ENCODE measurements at places on chromosomes 13 and 19.

- no peak for DNase-seq
Observed at GRCh38 chr19:48752496-48753365, at the start of gene FUT1. Gene FUT1, minus strand, starts transcription at chr19:48752641. Its CDS starts 1,360 bp downstream, at chr19:48751281.

- DNase-seq = no peak
Observed at GRCh38 chr13:95388420-95389079, 87.3 kb upstream of the ABCC4 start.

GRCh38 chr19:29154163-29154562 is 58.8 kb downstream of the UQCRFS1 start:
- no peak for DNase-seq

GRCh38 chr19:5127717-5128116 is 158.8 kb downstream of the KDM4B start:
- no peak for DNase-seq

DNA sequence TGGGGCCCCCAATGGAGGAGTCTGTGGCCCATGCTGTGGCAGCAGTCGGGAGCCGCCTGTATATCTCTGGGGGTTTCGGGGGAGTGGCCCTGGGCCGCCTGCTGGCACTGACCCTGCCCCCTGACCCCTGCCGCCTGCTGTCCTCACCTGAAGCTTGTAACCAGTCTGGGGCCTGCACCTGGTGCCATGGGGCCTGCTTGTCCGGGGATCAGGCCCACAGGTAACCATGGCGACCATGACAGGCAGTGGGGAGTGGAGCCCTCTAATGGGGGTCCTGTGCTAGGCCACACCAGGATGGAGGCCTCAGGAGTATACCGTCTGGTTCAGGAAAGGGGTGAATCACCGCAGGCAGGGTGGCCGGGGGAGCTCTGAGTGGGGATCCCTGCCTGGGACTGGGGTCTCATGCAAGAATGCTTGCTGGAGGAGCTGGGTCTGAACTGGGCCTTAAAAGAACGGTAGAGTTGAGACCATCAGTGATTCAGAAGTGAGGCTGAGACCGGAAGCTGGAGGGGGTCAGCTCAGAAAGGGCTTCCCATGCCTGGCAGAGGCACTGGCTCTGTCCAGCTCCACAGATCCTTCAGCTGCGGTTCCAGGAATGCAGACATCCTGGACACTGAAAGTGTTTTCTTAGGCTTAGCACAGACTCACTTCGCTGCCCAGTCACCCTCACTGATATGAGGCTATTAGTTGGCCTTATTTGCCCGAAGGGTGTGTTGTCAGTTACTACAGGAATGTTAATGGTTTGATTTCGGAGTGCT is 29.1 kb downstream of the CNFN start:
- DNase-seq = no peak

- no peak for DNase-seq
Observed at GRCh38 chr13:100658363-100658762, 16.2 kb downstream of the TMTC4 start.

DNA sequence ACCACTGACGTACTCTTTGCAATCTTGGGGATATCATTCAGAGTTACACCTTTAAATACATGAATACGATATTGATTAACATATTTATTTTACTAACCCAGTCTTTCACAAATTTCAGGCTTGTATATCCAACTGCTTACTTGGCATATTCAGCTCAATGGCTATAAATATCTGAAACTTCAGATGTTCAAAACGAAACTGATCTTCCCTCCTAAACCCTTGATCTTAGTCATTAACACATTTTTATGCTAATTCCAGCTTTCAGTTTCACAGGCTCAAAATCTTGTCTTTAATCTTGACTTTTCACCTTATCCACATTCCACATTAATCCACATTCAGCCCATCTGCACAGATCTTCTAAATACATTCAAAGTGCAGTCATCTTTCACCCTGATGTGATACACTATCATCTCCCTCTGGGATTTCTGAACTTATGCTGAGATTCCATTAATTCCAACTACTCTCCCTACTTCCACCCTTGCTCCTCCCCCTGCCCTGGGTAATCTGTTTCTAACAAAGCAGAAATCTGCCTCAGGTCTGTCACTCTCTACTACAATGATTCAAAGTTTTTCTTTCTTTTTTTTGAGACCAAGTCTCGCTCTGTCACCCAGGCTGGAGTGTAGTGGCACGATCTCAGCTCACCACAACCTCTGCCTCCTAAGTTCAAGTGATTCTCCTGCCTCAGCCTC is 387.2 kb downstream of the GPC5 start:
- DNase-seq = no peak

DNA sequence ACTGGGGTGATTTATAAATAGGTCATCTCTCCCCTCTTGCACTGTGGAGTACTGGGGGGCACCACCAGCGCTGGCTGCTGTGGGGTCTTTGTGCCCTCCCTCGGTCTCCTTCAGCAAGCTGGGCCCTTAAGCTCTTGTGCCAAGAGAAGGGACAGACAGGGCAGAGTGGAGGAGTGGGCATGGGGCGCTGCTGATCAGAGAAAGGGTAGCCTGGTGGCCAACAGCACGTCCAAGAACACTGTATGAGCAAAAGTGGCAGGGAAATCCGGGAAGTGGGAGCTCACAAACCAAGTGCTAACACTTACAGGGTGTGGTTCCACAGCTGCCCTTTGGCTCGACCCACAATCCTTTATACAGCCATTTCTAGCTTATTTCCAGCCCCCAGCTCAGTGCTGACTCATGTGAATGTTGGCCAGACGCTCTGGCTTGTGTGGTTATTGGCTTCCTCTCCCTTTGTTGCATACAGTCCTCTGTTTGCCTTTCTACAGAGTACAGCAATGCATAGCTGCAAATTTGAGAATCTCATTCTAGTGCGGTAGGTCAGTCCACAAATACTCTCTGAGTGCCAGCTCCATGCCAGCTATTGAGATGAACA is 298.8 kb downstream of the SHISA2 start:
- no peak for DNase-seq

- DNase-seq = no peak
Observed at GRCh38 chr13:26987486-26988013, 184.1 kb downstream of the USP12 start.

- no peak for DNase-seq
Observed at GRCh38 chr13:48838193-48838973, 137.3 kb upstream of the FNDC3A start.

- DNase-seq = no peak
Observed at GRCh38 chr13:51297556-51297955, 41.9 kb upstream of the SERPINE3 start.

- DNase-seq = no peak
Observed at GRCh38 chr19:30862876-30863275, 486.4 kb downstream of the TSHZ3 start.

GRCh38 chr13:21675095-21675991 is 4.5 kb downstream of the FGF9 start:
- DNase-seq = no peak

DNA sequence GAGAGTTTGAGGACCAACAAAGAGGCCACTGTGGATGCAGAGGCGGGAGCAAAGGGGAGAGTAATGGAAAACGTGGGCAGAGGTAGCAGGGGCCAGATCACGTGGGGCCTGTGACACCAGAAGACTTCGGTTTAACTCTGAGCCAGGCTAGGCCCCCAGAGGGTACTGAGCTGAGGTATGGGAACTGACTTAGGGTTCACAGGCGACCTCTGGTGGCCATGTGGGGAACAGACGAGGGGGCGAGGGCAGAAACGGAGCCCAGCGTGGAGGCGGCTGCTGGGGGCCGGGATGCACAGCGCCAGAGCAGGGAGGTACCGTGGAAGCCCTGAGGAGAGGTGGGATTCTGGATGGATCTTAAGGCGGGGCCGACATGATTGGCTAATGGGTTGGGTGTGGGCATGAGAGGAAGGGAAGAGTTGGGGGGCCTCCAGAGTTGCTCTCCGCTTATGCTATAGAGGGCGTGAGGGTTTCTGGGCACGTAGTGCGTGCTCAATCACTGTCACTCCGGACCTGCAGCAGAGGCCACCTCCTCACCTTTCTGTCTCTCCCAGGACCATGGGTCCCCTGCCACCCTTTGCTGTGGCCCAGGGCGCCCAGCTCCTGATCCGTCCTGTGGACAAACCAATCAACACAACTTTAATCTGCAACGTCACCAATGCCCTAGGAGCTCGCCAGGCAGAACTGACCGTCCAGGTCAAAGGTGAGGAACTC is 13.7 kb downstream of the PVR start:
- no peak for DNase-seq

DNA sequence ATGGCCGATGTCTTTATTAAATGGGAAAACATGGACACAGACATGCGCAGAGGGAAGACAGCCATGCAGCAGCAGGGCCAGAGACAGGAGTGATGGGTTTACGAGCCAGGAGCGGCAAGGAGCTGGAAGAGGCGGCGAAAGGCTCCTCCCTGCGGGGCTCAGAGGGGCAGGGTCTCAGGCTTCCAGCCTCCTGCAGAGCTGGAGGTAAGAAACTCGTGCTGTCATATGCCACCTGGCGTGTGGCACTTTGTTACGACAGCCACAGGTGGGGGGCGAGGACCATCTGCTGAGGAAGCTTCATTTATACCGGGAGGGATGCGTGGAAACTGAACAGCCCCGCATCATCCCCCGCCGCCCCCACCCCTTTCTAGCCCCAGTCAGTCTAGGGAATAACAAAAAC is 52.0 kb upstream of the SPACA7 start:
- no peak for DNase-seq

DNA sequence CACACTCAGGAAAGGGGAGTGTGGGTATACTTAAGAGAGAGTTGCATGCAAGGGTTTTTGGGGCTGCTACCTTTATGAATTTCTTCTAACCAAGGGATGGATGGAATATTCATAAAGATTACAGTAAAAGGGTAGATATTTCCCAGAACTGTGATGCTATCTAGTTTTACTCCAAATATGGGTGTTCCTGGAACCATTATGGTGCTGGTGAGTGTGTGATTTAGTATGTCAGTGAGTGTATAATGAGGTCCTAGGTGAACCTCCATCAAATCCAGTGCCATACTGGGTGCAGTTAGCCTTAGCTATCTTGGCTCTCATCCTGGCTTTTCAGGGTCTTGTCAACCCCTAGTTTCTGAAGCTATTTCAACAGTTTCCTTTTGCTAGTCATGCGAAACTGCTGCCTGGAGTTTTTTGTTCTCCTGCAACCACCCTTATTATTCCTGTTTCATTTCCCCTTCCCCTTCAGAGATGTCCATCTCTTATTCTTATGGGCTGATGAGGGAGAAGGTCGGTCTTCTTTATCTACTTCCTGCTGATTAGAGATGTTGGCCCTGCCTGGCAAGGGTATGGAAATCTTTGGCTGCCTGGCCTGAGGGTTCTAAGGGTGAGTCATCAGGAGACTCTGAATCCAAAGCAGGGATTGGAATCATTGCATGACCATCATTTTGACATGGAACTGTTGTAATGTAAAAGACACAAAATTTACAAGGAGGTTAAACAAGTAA is 202.3 kb downstream of the NBEA start:
- no peak for DNase-seq

GRCh38 chr19:15811476-15811875 is 4.0 kb downstream of the OR10H1 start:
- no peak for DNase-seq

- peak; percentile 53 for DNase-seq
Observed at GRCh38 chr19:10270616-10271394, at the start of gene ICAM1. Gene ICAM1, plus strand, starts transcription at chr19:10271120. Its CDS starts 40 bp downstream, at chr19:10271160.

DNA sequence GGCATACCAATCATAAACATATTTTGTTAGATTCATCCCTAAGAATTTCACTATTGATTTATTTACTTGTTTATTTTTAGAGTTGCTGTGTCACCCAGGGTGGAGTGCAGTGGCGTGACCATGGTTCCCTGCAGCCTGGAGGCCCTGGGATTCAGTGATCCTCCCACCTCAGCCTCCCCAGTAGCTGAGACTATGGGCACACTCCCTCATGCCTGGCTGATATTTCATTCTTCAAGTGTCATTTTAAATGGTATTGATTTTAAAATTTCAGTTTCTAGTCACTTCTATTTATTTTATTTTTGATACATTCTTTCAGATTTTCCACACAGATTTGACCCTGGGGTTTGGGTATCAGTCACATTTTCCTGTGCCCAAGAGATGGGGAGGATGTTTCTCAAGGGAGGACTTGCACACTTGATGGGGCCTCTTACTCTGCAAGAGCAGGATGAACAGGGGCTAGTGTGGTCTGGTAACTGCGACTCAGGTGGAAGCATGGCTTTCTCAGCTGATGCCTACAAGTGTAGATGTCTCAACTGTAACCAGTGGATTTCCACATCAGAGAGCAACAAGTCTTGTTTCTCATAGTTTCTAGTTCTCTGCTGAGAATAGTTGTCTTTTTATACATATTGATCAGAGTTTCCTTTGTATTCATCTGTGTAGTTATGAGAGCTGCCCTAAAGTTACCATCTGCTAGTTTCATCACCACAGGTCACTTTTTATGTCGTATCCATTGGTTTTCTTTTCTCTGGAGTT is 40.2 kb downstream of the CCNE1 start:
- DNase-seq = no peak

GRCh38 chr13:39777021-39777420 is 121.6 kb downstream of the COG6 start:
- no peak for DNase-seq

GRCh38 chr19:46159418-46160232 is 11.6 kb downstream of the IGFL2 start:
- no peak for DNase-seq

DNA sequence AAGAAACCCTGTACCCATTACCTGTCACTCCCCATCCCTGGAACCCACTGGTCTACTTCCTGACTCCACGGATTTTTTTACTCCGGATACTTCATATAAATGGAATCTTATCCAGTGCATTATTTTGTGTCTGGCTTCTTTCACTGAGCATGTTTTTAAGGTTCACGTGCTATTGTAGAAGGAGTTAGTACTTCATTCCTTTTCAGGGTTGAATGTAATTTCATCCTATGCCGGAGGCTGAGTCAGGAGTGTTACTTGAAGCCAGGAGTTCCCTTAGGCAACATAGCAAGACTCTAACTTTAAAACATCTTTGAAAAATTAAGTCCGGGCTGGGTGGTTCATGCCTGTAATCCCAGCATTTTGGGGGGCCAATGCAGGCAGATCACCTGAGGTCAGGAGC is 17.9 kb upstream of the ELAVL1 start:
- DNase-seq = no peak

GRCh38 chr19:13079542-13079986 is 23.1 kb downstream of the LYL1 start:
- no peak for DNase-seq

DNA sequence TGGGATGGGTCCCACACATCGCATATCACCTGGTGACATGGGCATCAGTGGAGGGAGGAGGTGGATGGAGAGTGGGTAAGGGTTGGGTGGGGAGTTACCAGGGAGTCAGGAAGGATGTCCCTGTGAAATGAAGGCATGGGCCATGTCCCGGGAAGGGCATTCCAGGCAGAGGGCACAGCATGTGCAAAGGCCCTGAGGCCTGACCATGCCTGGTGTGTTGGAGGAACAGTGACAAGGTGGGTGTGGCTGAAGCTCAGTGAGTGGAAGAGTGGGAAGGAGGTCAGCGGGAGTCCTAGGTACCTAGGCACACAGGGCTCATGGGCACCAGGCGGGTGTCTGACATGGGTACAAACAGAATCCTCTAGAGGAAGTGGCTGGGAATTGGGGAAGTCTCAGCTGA is 11.0 kb upstream of the COLGALT1 start:
- no peak for DNase-seq

DNA sequence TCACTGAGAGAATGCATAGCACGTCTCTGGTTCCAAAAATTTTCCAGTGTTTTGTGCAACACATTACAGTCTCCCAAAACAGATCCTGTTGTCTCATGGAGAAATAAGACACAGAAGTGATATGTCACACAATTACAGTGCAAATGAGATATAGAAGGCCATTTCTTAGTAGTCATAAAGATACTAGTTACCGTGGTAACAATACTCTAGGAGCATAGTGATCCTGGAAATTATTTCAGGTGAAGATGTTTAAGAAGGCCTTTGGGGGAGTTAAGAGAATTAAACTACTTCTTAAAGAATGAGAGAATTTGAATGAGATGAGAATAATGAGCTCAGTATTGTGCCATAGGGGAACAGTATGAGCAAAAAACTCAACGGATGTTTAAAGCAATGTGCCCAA is 628.0 kb upstream of the MIR17HG start:
- DNase-seq = no peak

Data from epithelial cell of proximal tubule (primary cell).